ENCODE measurements at places on chromosomes 2 and 18.

DNA sequence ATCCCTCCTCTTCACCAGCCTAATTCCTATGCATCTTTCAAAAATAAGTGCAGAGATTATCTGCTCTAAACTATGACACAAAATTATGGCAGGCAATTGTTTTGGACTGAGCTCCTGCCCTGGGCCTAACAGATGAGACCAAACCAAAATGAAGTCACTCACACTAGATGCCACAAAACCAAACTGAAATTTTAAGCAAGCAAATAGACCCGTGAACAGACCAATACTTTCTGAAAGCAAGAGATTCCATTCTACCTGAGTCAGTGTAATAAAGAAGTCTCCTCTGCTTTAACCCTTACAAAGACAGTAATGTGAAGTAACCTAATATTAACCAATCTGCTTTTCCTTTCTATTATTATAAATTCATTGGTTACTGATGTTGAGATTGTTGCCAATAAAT lies 84.3 kb downstream of the RIT2 start:
- DNase-seq: no peak

DNA sequence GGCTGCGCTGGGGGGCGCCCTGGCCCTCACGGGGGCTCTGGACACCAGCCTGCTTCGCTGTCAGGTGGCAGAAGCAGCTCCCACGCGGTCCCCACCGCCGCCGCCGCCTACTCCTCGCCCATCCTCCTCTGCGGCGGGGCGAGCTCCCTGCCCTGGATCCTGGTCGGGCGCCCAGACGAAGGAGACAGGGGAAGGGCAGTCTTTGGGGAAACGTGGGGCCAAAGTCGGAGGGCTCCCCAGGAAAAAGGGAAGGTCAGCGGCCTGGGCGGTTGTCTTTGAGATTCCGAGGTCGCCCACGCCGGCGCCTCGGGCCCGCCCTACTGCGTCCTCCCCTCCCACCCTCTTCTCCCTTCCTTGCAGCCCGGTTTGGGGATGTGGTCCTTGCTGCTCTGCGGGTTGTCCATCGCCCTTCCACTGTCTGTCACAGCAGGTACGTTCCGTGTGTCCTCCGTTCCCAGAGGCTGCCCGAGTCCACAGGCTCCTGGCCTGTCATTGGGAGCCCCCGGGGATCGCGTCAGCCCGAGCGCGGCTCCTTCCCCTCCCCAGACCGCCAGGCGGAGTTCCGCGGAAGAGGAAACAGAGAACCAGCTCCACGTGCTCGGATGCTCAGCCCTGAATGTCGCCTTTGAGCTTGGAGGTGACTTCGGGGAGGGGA lies 800 bp downstream of the IL1RL2 start:
- DNase-seq: peak; percentile 44

- DNase-seq: peak; percentile 20
Observed at GRCh38 chr2:96815326-96816126, 542 bp upstream of the CNNM3 start.

- DNase-seq: no peak
Observed at GRCh38 chr18:63539904-63540510, 2.2 kb upstream of the SERPINB12 start.

GRCh38 chr2:115077626-115078025 lies 635.2 kb downstream of the DPP10 start:
- DNase-seq: no peak

- DNase-seq: no peak
Observed at GRCh38 chr2:239154971-239155805, 245.6 kb downstream of the HDAC4 start.

All from activated T-cell treated with anti-CD3 and anti-CD28 coated beads for 24 hours (primary cell).